ENCODE measurements at places on chromosomes 7 and 10.

DNA sequence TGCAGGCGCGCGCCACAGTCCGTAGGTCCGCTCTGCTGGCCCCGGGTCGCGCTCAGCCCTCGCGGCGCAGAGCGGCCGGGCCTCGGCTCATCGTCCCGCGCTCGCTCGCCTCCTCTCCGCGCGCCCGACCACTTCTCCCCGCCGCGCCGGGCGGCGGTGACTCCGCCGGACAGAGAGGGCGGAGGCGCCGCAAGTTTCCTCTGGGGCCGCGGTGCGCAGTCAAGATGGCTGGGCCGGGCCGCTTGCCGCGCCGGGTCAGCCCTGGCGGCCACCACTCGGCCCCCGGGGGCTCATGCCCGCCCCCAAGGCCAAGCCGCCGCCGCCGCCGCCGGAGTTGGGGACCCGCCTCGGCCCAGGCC, 441 bp downstream of the FZD8 start:
- no peak for DNase-seq

GRCh38 chr7:135335628-135336139, 102.0 kb downstream of the STRA8 start:
- no peak for DNase-seq

DNA sequence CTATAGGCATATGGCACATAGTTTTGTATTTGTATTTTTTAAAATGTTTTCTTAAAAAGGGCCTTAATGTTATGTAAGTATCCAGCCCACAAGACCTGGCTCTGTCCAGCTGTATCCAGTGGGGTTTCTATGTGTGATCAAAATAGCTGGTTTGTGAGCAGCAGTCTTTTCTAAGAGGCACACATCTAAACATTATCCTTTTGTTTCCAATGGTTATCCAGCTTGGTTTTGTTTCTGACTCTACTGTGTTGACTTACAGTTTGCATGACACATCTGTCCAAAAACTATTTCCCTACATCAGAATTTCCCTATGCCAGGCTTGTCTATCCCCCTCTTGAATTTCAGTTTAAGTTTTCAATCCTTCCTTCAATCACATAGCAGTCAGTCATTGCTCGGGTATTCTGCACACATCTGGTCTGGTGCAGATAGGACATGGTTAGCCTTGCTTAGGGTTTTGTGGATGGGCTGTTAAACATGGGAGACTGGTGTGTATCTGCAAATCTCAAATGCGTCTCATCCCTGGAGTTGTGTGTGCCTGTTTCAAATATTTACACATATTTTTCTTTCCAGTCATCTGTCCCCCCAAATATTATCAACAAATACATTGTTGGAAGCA, 104.2 kb downstream of the SAMD9 start:
- no peak for DNase-seq

DNA sequence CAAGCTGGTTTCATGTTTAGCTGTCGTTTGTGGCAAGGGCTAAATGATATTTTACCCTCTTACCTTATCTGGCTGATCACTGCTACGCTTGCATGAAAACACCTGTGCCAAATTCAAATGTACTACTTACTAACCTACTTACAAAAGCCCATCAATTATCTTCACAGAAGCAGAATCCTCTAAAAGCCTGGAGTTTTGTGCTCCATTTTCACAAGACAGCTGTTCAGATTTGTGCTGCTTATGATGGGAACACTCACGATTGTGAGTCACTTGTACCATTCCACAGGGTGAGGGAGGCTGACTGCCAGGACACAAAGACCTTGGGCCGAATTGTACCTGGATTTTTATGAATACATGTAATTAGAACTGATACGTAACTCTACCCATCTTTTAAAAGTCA, 245.0 kb upstream of the NPY start:
- no peak for DNase-seq

DNA sequence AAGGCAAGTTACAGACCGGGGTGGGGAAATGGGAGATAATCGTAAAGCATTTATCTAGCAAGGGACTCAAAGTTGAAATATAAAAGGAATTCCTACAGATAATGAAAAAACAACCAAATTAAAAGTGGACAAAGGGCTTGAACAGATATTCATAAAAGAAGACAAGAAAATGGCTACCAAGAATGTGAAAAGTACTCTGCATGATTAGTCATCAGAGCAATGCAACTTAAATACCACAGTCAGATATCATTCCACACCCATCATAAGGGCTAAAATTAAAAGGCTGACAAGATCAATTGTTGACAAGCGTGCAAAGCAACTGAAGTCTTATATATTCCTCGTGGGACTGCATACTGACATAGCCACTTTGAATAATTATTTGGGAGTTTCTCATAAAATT, 124.6 kb upstream of the RSU1 start:
- DNase-seq: no peak

DNA sequence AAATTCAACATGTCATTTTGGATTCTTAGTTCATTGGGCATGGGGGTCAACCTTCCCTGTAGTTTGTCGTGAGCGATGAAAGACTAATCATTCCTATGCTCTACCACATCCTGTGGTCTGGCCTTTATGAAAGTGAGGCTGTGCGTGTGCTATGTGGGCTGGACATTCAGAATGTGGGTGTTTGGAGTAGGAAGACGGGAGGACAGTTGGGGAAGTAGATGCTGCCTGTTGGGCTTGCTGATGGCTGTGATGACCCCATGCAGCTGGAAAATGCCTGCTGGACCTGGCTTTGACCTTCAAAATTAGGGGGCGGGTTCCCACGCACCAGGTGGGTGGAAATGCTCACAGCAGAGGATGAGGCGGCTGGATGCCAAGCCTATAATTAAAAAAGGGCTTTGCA, 90.9 kb upstream of the MKI67 start:
- no peak for DNase-seq

DNA sequence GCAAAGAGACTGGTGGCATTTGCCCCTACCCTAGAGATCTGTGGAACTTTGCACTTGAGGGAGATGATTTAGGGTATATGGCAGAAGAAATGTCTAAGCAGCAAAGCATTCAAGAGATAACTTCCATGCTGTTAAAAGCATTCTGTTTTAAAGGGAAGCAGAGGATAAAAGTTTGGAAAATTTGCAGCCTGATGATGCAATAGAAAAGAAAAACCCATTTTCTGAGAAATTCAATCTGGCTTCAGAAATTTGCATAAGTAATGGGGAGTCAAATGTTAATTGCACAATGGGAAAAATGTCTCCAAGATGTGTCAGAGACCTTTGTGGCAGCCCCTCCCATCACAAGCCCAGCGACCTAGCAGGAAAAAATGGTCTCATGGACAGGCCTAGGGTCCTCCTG, 361.7 kb downstream of the ANKRD7 start:
- no peak for DNase-seq

DNA sequence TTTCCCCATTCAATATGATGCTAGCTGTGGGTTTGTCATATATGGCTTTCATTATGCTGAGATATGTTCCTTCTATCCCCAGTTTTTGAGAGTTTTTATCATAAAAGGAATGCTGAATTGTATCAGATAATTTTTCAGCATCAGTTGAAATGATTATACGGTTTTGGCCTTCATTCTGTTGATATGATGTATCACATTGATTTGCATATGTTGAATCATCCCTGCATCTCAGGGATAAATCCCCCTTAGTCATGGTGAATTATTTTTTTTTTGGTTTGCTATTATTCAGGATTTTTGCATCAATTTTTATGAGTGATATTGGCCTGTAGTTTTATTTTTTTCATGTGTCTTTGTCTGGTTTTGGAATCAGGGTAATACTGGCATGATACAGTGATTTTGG, 1152.3 kb upstream of the C7orf33 start:
- no peak for DNase-seq

- no peak for DNase-seq
These were observed 28.3 kb upstream of the CASD1 start for GRCh38 chr7:94481279-94481678.

DNA sequence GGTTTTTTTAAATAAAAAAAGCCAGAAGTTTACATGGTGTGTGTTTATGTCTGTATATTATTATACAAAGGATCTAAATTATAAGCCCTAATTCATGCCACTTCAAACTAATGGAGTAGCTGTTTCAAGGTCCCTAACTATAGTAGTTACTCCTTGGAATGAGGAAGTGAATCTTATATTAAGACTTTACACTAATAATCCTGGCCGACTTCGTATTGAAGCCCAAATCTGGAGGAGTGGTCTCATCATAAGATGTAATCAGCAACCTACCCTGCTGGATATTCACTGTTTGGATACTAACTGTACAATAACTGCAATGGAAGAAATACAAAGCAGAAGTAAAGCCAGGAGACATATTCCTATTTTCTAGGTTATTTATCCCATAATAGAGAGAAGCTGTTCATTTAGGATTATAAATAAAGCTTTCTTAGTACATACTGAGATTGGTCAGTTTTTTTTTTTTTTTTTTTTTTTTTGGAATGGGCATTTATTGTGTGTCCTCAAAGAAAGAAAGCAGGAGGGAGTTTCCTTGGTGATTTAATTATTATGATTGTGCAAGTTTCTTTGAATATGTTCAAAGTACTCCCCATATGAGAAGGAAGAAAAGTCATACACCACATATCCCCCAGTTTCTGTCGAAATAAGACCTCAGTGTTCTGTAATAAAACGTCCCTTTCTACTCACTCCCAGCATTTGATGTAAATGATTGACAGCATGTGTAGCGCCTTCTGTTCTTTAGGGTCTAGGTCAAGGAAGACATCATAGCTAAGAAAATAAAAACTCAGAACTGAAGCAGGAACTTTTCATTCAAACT, 397.8 kb downstream of the EXOC4 start:
- no peak for DNase-seq

DNA sequence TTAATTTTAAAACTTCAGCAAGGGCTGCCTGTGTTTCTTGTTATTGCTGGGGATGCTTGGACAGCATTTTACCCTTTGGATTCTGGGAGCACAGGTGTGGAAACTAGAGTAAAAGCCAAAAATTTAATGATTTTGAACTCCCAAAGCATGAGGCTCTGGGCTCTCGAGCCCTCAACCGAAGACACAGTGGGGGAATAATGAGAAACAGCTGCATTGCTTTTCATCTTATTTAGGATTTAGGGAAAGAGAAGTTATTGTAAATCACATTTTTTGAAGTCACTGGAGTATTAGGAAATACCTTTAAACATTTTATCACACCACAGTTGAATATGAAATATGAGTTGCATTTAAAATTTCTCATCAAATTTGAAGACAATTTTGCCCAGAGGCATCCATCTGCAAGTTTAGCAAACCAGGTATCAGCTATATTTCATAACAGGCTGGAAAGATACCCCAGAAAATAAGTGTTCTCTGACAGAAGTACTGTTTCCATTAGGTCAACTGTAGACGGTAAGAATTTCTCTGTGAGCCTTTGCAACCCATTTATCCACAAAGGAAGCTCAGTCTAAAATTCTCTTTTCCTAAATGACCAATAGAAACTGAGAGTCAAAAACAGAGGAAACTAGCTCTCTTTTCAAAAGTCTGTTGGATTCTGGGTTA, 290.6 kb upstream of the PHYHIPL start:
- no peak for DNase-seq

- no peak for DNase-seq
These were observed 200.5 kb downstream of the SKAP2 start for GRCh38 chr7:26663874-26664273.

DNA sequence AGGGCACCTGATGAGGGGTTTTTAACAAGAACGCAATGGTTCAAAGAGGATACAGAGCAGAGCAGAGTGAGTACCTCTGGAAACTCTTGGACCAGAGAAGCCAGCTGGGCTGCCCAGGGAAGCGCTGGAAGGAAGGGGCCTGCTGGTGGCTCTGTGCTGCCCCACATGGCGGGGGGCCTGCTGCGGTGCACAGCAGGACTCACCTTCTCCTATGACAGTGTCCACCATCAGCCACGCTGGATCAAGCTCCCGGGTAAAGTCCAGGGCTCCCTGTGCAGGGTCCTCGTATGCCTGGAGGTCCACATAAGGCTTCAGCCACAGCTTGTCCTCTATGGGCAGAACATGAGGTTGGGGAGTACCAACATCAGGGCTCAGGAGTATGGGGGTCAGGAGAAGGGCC, 12.5 kb downstream of the EPHA1 start:
- DNase-seq: no peak

DNA sequence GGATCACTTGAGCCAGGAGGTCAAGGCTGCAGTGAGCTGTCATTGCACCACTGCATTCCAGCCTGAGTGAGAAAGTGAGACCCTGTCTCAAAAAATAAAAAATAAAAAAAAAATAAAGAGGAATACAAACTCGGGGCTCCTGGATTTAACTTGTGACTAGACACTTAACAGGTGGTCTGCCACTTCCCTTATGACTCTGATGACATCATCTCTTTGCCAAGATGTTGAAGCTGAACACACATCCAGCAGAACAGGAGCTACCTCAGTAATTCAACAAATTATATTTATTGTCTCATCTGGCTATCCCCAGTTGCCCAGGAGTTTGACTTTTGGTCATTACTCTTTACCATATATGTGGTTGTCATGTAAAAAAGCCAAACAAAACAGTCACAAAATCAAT, 35.3 kb downstream of the NEUROD6 start:
- DNase-seq: no peak

DNA sequence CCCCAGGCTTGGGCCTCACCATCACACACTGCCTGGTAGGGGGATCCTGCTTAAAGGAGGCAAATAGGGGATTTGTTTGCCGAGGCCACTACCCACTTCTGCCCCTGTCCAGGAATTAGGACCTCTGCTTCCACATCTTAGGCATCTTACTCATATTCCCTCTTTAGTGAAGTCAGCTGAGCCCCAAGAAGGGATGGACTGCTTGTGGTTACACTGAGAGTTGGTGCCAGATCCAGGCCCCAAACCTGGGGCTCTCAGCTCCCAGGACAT, 1.6 kb upstream of the GPRIN2 start:
- no peak for DNase-seq

GRCh38 chr10:30980951-30981616, 50.6 kb downstream of the ZNF438 start:
- DNase-seq: no peak

DNA sequence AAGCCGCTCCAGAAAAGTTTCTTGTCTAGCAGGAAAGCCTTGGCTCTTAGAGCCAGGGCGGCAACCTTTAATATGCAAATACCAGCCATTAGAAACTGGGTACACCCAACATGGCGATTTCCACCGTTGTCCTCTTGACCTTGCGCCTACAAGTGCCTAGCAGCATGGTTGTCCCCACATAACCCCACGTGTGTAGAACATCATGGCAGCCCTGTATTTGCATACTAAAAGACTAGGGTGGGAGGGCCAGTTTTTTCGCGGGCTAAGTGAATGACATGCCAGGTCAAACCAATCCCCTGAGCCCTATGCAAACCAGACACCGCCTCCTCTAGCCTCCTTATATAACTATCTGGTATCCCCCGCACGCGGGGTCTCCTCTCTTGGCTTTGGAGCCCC, 58.4 kb upstream of the FZD8 start:
- no peak for DNase-seq

DNA sequence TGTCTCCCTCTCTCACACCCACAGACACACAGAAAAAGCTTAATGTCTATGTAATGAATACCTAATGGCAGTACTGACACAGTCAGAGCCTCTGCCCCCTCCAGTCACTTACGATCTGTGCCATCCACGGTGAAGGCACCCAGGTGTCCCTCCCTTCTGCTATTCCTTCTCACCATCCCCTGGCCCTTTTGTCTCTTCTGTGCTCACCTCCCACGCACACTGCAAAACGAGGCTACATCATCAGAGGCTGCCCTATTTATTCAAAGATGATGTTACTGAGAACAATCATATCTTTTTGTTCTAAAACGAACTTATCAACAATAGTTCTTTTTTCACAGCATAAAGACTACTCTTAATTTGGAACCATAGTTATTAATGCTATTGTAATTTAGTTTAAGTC, 246.9 kb upstream of the MKLN1 start:
- DNase-seq: no peak

Measured in cerebellar nuclear complex (tissue), 1 donor.